Mesenteric fat pad (tissue), 1 donor: ENCODE measurements at places on chromosomes 7 and 10. TPM values are rescaled to one million over a fixed set of nuclear protein-coding genes. Genes with fewer than 3 reads are reported as not detected.

SEMA3A gene
- 10.2 TPM for total RNA-seq

TMEM72 gene
- not detected for total RNA-seq

GRCh38 chr7:50151001-50151400 lies 58.0 kb upstream of the ZPBP start:
- DNase-seq, result no peak

- DNase-seq, result no peak
Observed at GRCh38 chr7:24713850-24714675, 43.2 kb downstream of the GSDME start.

DNA sequence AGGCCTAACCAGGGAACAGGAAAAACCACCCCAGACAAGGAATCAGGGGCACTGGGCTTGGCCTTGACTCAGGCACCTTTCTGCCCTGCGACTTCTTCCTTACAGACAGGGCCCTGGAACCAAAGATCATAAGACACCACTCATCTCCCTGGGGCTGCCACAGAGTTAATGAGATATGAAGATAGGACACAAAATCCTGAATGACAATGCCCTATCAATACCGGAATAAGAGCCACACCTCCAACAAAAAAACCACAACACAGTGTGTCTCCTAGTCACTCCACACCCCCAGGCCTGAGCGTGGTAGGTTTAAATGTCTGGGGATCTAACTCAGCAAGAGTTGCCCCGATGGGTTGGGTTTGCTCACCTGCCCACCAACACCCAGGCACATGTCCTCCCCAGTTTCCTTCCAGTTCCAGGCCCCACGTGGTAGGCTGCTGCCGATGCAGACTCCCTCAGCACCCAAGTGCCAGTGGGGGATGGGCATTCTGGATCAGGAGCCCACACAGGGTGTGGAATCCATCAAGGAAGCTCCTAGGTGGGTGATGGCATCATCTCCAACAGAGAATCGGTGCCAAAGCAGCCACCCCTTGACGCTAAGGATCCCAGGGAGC lies 3.9 kb downstream of the DLG5 start:
- no peak for DNase-seq

ZNF394 gene
- total RNA-seq, result 24.4 TPM

GRCh38 chr7:31921047-31921446 lies 149.2 kb downstream of the PDE1C start:
- DNase-seq, result no peak

DNA sequence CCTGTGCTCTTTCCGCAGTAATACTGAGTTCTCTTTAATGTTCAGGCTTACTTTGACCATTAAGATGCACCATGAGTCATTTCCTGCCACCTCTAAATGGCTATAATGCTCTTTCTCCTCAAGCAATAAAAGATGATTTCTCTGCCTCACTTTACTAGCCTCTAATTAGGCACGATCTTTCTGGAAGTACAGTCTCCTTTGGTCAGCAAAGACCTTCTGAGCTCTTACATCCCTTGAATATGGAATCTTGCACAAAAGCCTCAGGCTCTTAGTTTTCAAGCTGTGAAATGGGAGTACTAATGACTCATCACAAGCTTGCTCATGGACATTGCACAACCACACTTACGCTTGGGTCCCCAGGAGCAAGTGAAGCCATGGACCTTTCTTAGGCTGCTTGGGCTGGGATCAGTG lies 85.9 kb downstream of the FRMD4A start:
- no peak for DNase-seq

DNA sequence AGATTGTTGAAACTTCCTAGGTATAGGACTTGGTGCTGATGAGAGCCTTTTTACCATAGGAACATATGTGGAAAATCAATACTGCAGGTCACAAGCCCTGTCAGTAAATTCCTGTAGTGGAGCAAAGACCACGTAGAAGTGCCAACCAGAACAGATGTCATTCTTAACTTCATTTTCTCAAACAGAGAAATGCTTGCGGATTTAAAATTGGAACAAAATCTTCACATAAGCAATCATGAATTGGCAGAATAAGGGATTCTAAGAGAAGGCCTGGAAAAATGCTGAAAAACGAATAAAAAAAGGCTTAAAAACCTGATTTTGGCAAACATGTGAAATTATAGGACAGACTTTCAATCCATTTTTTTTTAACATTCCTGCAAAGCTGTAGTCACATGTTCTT lies 80.8 kb upstream of the SMIM30 start:
- DNase-seq, result no peak

- DNase-seq, result no peak
Observed at GRCh38 chr10:43852149-43852548, 203.5 kb upstream of the ZNF32 start.

RHOBTB1 gene
- total RNA-seq, result 22.6 TPM

DNA sequence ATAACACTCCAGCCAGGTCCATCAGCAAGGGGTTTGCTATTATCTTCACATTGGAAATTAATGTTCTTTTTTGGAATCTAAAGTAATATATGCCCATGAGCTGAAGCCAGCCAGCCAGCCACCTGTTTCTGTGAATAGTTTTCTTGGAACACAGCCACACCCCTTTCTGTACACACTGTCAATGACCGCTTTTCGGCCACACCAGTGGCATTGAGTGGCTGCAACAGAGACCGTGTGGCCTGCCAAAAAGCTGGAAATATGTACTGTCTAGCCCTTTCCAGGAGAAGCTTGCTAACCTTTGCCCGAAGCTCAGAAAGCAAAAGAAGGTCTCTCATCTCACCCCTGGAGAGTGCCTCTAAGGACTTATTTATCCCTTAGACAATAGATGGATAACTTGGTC lies 98.5 kb upstream of the NPS start:
- no peak for DNase-seq

STN1 gene
- total RNA-seq, result 18.9 TPM

RAPGEF5 gene
- 55.2 TPM for total RNA-seq
